ENCODE measurements at places on chromosomes 16 and 17.
A peak's percentile ranks its signal among the peaks of the same experiment; 100 is the strongest.

DNA sequence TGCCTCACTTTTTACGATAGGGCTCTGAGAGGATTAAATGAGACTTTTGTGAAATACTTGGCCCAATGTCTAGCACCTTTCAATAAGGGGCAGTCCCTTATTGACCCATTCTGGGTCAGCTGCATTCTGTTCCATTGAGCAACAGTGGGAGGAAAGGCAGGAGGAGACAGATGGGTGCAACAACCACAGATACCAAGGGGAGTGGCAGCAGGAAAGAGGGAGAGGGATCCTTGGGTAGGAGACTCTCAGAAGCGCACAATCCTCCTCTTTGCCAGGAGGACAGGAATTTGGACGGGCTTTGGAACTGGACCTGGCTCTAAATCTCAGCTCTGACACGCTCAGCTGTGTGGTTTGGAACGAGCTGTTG is 3.5 kb downstream of the PIPOX start:
- DNase-seq: no peak

DNA sequence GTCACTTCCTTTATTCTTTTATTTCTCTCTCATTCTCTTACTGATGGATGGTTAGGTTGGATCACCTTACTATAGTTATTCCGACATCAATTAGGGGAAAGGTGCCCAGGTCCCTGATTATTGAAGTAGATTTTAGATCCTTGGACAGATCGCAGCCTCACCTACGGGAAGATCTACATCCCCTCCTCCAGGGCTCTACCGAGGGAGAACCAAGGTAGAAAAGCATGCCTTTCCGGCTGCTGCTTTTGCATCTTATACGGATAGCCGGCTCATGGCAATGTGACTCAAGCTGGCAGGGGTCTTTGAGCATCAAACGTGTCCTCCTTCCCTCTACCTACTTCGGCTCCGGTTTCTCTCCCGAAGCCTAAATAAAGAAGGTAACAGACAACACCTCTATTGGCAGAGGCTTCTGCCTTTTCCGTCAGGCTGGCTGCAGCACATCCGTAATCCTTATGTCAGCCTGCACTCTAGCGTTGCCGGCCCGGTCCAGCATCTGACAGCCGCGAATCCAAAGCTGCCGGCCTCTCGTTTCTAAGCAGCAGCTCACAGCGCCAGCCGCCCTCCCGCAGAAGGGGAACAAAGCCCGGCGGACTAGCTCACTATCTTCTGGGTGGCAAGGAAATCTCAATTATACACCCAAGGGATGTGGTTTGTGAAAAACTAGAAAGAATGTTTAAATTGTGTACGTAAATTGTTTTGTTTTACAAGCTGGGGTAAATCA is 46.9 kb downstream of the IRX6 start:
- peak; percentile 56 for DNase-seq

GRCh38 chr16:81445966-81446906 is 1.6 kb downstream of the CMIP start:
- no peak for DNase-seq

DNA sequence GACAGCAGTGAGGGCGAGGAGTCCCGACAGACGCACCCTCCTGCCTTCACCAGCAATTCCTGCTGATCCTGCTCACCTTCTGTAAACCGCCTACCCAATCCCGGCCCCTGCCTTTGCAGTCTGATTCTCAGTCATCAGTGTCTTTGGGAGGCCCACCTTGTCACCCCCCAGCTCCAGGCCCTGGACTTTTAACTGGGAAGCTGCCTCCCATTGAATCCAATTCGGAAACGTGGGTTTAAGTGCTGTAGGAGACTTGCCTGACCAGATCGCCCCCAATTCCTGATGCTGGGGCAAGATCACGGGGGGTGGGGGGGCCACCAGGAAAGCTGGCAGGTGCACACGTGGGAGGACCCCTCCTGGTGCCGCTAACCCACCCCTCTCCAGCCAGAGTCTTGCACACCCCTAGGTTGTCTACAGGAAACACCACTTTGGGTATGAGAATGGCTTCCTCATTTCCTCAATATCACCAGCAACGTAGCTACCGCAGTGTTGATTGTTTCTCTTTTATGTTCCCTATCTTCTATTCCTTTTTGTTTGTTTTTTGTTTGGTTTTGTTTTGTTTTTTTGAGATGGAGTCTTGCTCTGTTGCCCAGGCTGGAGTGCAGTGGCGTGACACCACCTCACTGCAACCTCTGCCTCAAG is 46.6 kb upstream of the CMIP start:
- no peak for DNase-seq

- DNase-seq: no peak
Measured at GRCh38 chr16:88815901-88816589, 4.3 kb upstream of the APRT start.

DNA sequence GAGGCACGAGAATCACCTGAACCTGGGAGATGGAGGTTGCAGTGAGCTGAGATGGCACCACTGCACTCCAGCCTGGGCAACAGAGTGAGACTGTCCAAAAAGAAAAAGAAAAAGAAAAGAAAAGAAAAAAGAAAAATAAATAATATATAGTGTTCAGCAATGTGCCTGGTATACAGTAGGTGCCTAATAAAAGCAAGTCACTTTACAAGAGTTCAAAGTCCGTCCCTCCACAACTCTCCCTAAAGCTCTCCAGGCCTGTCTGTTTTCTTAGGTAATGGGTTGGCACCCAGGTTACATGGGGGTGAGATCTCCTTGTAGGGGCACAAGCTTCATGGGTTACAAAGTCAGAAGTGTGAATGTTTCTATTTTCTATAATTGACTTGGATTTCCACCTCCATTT is 16.6 kb upstream of the ANKRD40CL start:
- DNase-seq: no peak

GRCh38 chr17:59368218-59368857 is 36.9 kb downstream of the YPEL2 start:
- DNase-seq: no peak

GRCh38 chr17:68295086-68295485 is 3.8 kb downstream of the ARSG start:
- DNase-seq: no peak
